ENCODE measurements at places on chromosomes 12 and 14.

DNA sequence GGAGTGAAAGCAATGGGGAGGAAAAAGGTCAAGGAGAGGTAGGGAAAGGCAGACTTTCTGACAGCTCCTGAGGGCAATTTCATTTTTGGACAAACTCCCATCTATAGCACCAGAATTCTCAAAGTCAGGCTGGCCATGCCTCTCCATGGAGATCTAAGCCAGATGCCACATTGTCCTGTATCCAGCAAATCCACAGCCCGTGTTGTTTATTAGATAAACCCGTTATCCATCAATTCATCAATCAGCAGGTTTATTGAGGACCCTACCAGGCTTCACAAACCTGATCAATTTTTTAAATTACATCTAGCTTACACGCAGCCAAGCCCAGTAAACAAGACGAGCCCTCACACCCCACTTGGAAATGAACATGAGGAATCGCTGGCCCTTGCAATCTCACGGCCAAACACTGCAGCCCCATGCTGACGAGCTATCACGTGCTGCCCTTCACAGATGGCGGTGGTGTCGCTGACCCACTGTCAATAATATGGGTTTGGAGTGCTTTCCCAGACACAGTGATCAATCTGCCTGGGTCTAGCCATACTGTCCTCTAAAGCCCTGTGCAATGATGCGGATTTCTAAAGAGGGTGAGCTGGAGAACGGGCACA, 332.9 kb downstream of the DPF3 start:
- no peak for DNase-seq

DNA sequence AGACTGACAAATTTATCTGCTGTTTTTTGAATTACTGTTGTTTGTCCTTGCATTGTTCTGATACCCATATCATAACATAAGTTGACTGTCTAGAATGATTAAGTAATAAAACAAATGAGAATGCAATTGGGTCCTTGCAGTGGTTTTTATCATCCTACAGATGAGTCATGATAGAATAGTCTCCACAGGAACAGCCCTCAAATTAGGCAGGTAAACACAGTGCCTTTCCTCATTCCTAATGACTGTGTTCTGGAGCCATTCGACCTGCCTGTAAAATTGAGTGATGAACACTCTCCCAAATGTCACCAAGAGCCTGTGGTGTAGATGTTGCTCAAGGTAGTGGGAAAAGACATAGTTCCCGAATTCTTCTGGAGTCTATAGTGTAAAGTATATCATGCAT, 12.3 kb downstream of the NKX2-8 start:
- DNase-seq, result no peak

- peak; percentile 30 for DNase-seq
Measured at GRCh38 chr14:92990456-92991430, 67.8 kb downstream of the CHGA start.

DNA sequence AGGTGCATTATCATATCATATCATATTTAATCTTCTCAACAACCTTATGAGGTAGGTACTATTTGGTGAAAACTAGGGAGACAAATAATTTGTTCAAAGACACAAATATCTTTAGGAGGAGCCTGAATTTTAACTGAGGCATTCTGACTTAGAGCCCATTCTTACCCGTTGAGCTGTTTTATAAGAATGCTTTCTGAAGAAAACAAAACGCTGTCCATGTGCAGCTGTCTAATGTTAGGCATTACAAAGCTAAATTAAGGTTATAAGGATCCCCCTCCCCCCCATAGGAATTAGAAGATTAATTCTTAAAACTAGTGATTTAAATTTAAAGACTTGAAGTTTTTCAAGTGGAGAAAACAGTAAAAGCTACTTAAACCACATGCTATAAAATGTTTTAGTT, 6.4 kb downstream of the KTN1 start:
- DNase-seq, result no peak

DNA sequence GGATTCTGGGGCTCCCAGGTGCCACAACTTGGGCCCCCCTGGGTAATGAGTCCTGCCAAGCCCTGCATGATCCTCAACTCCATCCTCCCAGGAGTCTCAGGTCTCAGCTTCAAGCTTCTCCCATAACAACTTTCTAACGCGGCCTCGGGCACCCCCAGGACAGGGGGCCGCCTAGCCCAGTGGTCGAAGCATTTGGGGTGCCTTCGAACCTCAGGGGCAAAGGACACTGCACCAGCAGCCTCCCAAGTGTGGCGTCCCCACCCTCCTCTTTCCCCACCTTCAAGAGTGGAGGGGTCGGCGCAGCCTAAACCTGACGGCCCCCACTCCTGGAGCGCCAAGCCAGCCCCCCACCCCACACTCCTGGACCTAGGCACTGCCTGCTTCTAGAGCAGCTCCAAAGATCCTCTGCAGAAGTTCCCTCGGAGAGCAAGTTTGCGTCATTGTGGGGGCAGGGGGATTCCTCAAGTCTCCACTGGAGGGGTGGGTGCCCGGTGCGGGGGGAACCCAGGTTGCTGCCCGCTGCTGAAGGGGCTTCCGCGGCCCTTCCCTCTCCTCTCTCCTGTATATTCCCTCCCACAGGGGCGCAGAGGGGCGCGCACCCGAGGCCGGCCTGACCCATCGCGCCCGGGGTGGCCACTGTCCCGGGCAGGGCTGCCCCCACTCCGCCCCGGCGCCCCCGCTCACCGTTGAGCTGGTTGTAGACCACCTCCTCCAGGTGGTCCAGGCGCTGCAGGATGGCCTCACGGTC, 933 bp downstream of the GALNT9 start:
- DNase-seq, result no peak

- DNase-seq, result no peak
Measured at GRCh38 chr14:55938249-55938791, 179.9 kb upstream of the PELI2 start.

GRCh38 chr12:45731190-45731775, 1.8 kb downstream of the ARID2 start:
- DNase-seq, result no peak

Measured in neural crest cell (in vitro differentiated cells).